ENCODE measurements at places on chromosomes 5 and 9.
A peak's percentile ranks its signal among the peaks of the same experiment; 100 is the strongest.

GRCh38 chr5:90557871-90558270 lies 726 bp upstream of the ADGRV1 start:
- no peak for DNase-seq

DNA sequence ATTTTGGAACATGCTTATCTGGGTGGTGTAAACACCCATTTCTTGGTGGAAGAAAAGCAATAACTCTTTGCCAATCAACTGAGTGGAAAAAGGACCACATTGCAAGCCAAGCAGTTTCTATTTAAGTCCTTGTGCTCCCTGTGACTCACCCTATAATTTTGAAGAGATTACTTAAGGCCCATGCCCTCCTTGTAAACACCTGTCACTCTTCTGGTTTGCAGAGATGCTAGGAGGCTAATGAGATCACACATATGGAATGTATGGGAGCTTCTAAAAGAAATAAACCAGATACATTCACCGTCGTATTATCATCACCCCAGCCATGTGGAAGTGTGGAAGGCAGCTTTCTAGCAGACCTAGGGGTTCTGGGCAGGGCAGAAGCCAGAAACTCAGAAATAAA lies 337.1 kb downstream of the GADD45G start:
- DNase-seq = peak; percentile 23

- DNase-seq = no peak
Observed at GRCh38 chr9:78030553-78031443, 813 bp downstream of the GNAQ start.

- no peak for DNase-seq
Observed at GRCh38 chr5:135750506-135750905, 84.0 kb upstream of the SLC25A48 start.

- DNase-seq = no peak
Observed at GRCh38 chr5:67178966-67179365, 17.6 kb downstream of the CD180 start.

Measured in keratinocyte (primary cell).